Muscle of leg (tissue), 16 donors: ENCODE measurements at places on chromosomes 16 and 17. TPM values are rescaled to one million over a fixed set of nuclear protein-coding genes. Genes with fewer than 3 reads are reported as not detected.

KRTAP17-1 gene
- not detected for polyA plus RNA-seq

KRTAP4-5 gene
- not detected for polyA plus RNA-seq

RAB11FIP4 gene
- 0.67 TPM for polyA plus RNA-seq

PRAC2 gene
- not detected for polyA plus RNA-seq

CDK5R1 gene
- 10.8 TPM for polyA plus RNA-seq

KIF2B gene
- polyA plus RNA-seq, result not detected

ZG16 gene
- polyA plus RNA-seq, result 0.13 TPM

USP43 gene
- 0.64 TPM for polyA plus RNA-seq

STAC2 gene
- polyA plus RNA-seq, result 0.21 TPM

KRT12 gene
- 0.14 TPM for polyA plus RNA-seq

TXNL4B gene
- polyA plus RNA-seq, result 10.7 TPM

DNAI2 gene
- polyA plus RNA-seq, result not detected

RASD1 gene
- 3.9 TPM for polyA plus RNA-seq

GAS2L2 gene
- polyA plus RNA-seq, result not detected

ZNF688 gene
- 10.4 TPM for polyA plus RNA-seq

G6PC1 gene
- polyA plus RNA-seq, result 0.08 TPM
